ENCODE measurements at places on chromosomes 12 and 14. TPM values are rescaled to one million over a fixed set of nuclear protein-coding genes. Genes with fewer than 3 reads are reported as not detected.

Gene MTRFR
- 7.4 TPM for total RNA-seq

Gene PTCSC3
- total RNA-seq, result not detected

Gene NID2
- total RNA-seq, result 39.2 TPM

Gene PMCH
- total RNA-seq, result not detected

Gene REP15
- 7.0 TPM for total RNA-seq

Gene RNASE3
- total RNA-seq, result not detected

Gene CIDEB
- 7.5 TPM for total RNA-seq

Gene TMEM119
- under 0.01 TPM for total RNA-seq

Gene PLEKHG7
- not detected for total RNA-seq

Gene JPH4
- not detected for total RNA-seq

Gene ISM2
- 0.17 TPM for total RNA-seq

Gene C14orf39
- not detected for total RNA-seq

Gene DCAF5
- 13.6 TPM for total RNA-seq
